H54 (cell line): ENCODE measurements at places on chromosomes 3 and 15.

- DNase-seq = no peak
Observed at GRCh38 chr3:82329300-82329699, 567.9 kb upstream of the GBE1 start.

GRCh38 chr3:129001806-129002572 is 885 bp downstream of the EFCC1 start:
- no peak for DNase-seq

GRCh38 chr3:119981386-119981785 is 112.9 kb downstream of the GSK3B start:
- no peak for DNase-seq

- DNase-seq = no peak
Observed at GRCh38 chr3:165225604-165226003, 29.4 kb upstream of the SLITRK3 start.

- no peak for DNase-seq
Observed at GRCh38 chr15:67462875-67463274, 58.1 kb upstream of the C15orf61 start.

GRCh38 chr3:7793786-7794185 is 707.8 kb upstream of the LMCD1 start:
- no peak for DNase-seq

DNA sequence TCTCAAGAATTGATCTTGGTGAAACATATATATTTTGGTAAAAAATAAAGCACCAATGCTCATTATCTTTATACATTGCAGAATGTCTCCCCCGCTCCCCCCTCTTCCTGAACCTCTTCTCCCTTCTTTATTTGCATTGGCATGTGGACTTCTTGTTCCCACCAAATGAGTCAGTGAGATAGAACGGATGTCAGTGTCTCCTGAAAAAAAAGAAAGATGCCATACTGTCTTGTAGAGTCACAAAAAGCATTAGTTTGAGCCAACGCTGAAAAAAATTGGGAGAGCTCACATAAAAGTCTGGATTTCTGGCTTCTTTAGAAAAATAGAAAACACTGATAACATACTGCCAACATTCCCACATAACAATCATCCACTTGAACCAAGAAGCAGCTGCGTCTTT is 32.0 kb upstream of the STXBP5L start:
- no peak for DNase-seq

GRCh38 chr3:150793641-150794040 is 30.7 kb upstream of the SIAH2 start:
- DNase-seq = no peak

- DNase-seq = no peak
Observed at GRCh38 chr15:89679212-89679611, at the start of gene PLIN1. Gene PLIN1 (minus strand): TSS chr15:89679367. CDS start chr15:89677489, 1,878 bp downstream.

GRCh38 chr15:68383161-68384074 is 48.5 kb downstream of the ITGA11 start:
- DNase-seq = peak; percentile 25

- no peak for DNase-seq
Observed at GRCh38 chr15:74920456-74920855, 13.8 kb upstream of the FAM219B start.

DNA sequence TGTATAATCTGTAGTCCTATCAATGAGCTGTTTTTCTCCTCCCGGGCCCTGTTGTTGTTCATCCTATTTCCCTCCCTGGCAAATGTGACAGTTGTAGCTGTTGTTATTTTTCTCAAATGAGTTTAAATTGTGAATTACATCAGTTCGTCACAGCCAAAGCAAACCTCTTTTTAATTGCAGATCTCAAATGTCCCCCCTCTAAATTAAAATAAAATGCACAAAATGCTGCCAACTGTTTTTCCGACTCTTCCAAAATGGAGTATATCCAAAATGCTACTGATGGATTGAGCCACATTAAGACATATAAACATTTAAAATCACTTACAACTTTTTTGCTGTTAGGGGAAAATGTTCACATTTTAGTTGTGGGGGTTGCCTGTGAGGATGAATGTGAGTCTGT is 29.8 kb upstream of the SUCLG2 start:
- DNase-seq = no peak

DNA sequence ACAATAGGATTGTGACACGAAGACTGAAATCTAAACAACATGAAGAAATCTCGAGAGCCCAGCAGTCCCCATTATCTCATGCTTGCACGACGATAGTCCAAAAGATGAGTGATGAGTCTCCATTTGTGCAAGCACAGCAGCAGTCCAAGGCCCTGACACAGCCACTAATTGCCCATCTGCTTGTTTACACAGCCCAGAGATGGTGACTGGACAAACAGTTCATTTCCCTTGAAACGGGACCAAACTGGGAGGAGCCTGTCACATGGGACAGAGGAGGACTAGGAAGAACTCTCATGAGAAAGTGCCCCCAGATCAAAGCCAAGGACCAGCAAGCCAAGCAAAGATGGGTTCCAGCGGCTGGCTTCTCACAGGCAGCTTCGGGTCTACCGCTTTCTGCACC is 121.0 kb downstream of the GREM1 start:
- DNase-seq = peak; percentile 27
